Stimulated activated CD4-positive, alpha-beta T cell treated with anti-CD3 and anti-CD28 coated beads, Interleukin-1b, Interleukin-23, amount 100 ng/mL, for 1 hour (primary cell): ENCODE measurements at places on chromosomes 5 and 9.

DNA sequence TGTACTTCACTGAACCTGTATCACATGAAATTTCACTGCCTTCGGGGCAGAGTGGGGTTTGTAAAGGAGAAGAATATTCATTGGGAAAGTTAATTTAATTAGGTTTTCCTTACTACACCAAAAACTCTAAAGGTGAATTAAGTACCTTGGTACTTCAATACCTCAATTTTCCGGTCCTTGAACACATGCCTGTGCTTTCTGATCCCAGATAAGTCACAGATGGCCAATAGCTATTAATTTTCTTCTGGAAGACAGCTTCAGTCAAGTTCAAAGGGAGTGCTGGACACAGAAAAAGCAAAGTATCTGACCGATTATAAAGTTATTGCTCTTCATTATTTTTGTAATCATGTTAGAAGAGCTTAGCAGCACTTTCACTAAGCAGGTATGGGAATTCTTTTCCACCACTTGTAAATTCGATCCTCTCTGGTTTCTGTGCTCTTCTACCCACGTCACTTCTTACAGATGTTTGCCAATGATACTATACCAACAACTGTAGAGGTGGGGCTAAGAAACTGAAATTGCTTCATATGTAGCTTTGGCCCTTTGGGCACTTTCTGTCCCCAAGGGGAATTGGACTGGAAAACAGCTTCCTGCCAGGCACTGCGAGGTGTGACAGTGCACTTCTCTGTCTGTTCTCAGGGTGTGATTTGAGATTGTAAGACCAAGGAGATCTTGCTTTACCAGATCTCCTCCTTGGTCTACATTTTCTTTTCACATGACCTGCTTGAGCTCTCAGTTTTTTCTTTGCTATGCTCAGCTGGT is 164.0 kb downstream of the CCDC192 start:
- no peak for DNase-seq

- no peak for DNase-seq
These were observed 114.1 kb downstream of the PDE4D start for GRCh38 chr5:59779453-59779852.

- DNase-seq: no peak
These were observed 366.8 kb downstream of the CYLC2 start for GRCh38 chr9:103361906-103362305.

GRCh38 chr5:45402804-45403455 is 293.2 kb downstream of the HCN1 start:
- DNase-seq: no peak

DNA sequence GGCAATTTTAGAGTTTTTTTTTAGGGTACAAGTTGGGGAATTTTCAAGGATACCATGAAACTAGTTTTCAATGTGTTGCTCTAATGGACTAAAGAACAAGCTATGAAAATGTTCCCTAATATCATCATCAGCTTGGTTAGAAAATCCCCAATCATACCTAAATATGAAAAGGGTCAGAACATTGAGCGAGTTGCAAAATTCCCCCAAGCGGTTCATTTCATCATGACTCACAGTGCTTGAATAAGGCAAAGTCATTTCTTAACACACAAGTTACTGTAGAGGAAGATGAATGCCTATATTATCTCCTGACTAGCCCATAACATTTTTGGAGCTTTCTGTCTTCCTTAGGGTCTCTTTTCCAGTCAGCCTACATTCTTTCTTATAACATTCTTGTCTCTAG is 62.7 kb downstream of the ST8SIA4 start:
- DNase-seq: no peak

- no peak for DNase-seq
These were observed 16.9 kb downstream of the HMGXB3 start for GRCh38 chr5:150017226-150018005.

DNA sequence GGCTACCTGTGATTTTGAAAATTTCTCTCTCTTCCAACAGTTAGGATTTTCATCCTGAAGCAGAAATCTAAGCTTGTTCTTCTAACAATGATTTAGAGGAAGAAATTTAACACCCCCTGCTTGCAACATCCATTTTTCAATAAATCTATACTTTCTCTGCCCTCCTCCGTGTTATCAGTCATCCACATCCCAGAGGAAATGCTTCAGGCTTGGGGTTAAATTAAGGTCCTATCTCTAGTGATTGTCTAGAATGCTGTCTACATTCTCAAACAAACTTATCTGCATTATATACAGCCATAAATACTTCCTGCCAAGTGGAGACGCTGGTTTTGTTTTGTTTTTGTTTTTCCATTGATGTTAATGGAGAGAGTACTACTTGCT is 371.0 kb downstream of the CSNK1G3 start:
- DNase-seq: no peak

GRCh38 chr5:156137071-156137869 is 189.7 kb upstream of the SGCD start:
- DNase-seq: no peak

- DNase-seq: no peak
These were observed 26.8 kb upstream of the MVB12B start for GRCh38 chr9:126299706-126300276.

- no peak for DNase-seq
These were observed 5.0 kb downstream of the TENT4A start for GRCh38 chr5:6718161-6718681.

DNA sequence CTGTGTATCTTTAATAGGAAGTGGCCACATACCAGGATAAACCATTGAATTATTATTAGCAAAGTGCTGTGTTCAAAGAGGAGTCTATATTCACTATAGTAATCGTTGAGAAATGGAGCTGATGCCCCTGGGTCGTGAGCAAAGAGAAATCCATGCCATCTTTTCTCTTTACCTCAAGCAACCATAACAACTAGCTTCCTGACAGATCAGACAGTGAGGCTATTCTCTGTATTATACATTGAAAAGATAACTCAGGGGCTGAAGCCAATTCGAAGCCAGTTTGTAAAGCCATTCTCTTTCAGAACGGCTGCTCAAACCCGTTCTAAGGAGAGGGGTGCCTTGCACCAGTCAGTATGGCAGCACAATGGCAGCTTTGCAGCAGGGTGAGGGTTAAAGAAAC is 680.6 kb downstream of the SEMA5A start:
- DNase-seq: no peak

GRCh38 chr9:94289691-94290090 is 30.6 kb downstream of the ZNF169 start:
- no peak for DNase-seq

- DNase-seq: no peak
These were observed 307.6 kb upstream of the PCSK5 start for GRCh38 chr9:75582870-75583269.

DNA sequence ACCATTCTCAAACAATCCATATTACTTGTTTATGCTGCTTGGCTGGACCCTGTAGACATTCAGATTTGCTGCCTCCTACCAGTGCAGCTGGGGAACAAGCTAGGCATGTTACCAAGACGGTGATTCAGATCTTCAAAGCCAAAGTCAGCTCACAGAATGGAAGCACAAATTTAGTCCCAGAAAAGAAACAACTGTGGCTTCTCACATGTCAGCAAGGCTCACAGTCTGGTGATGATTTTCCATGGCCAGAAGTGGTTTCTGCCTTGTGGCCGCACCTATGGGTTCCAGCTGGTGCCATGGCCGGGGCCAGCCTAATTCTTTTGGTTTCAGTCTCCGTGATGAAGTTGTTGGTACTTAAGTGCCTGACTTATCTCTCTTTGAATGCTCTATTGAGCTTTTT is 182.2 kb downstream of the TMC1 start:
- DNase-seq: no peak

- DNase-seq: no peak
These were observed 49.1 kb downstream of the HOMER1 start for GRCh38 chr5:79464695-79465332.

- no peak for DNase-seq
These were observed 152.2 kb downstream of the ARHGAP26 start for GRCh38 chr5:142922223-142922952.

- DNase-seq: no peak
These were observed 141.0 kb downstream of the GABBR2 start for GRCh38 chr9:98567540-98568233.

GRCh38 chr9:34572092-34572491 is 17.4 kb downstream of the CNTFR start:
- DNase-seq: no peak
